ENCODE measurements at places on chromosomes 11 and 22. TPM values are rescaled to one million over a fixed set of nuclear protein-coding genes. Genes with fewer than 3 reads are reported as not detected.
A peak's percentile ranks its signal among the peaks of the same experiment; 100 is the strongest.

The NNMT gene
- 51.2 TPM for total RNA-seq

DNA sequence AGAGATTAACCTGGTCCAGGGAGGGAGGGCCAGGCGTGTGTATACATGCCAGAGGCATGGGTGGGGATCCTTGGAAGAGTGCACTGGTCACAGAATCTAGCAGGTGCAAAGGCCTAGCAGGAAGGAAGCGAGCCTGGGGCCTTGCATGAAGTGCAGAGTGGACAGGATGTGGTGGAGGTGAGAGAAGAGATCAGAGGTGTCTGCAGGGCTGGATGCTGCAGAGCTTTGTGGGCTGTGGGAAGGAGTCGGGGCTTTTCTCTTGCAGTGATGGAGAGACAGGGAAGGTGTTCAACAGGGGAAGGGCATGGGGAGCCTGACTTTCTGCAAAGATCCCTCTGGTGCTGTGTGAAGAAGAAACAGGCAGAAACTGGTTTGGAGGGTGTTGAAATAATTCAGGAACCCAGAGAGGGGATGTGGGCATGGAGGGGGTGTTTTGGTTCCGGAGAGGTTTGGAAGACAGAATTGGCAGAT, 2.5 kb upstream of the TPST2 start:
- DNase-seq, result no peak
- no peaks in the 10 kb centered on the region for H3K27me3 ChIP-seq
- no peak overlapping the region for H3K4me3 ChIP-seq
- H3K36me3 ChIP-seq, result no peaks in the 10 kb centered on the region
- no peaks in the 10 kb centered on the region for H3K4me1 ChIP-seq

DNA sequence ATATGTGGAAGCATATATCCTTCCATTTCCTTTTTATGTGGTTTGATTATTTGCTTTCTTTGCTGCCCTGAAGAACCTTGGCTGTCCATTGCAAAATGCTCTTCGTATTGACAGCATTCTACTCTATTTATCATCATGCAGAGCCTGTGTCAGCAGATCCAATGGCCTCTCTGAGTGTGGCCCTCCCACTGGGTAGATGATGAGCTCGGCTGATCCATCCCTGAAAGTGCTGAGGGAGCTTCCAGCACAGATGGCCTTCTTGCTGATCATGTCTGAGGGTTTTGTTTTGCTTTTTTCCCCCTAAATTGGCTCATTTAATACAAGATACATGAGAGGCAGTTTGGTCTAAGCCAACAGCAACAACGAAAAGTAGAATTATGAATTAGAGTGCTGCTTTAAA, 181.0 kb downstream of the GRIA4 start:
- no peaks in the 10 kb centered on the region for H3K27me3 ChIP-seq
- H3K4me3 ChIP-seq, result no peak overlapping the region
- H3K36me3 ChIP-seq, result no peaks in the 10 kb centered on the region
- DNase-seq, result no peak
- no peak overlapping the region for H3K27ac ChIP-seq

- no peaks in the 10 kb centered on the region for H3K36me3 ChIP-seq
- DNase-seq, result no peak
- no peak overlapping the region for H3K4me3 ChIP-seq
- no peak overlapping the region for H3K27ac ChIP-seq
Observed at GRCh38 chr11:6321961-6322362, 1.7 kb upstream of the CAVIN3 start.

GRCh38 chr22:18057568-18058209, 20.1 kb upstream of the PEX26 start:
- DNase-seq, result peak; percentile 80
- no peak overlapping the region for H3K4me3 ChIP-seq

GRCh38 chr22:19961201-19961580, 19.6 kb upstream of the TXNRD2 start:
- no peaks in the 10 kb centered on the region for H3K27me3 ChIP-seq
- no peak for DNase-seq
- no peak overlapping the region for H3K27ac ChIP-seq
- peaks cover 12% of the 10 kb centered on the region for H3K4me1 ChIP-seq

Measured in SJCRH30 (cell line).